ENCODE measurements at places on chromosomes 3 and 15. TPM values are rescaled to one million over a fixed set of nuclear protein-coding genes. Genes with fewer than 3 reads are reported as not detected.

- no peaks in the 10 kb centered on the region for H3K27me3 ChIP-seq
- DNase-seq, result no peak
- H3K36me3 ChIP-seq, result peaks cover 46% of the 10 kb centered on the region
- H3K27ac ChIP-seq, result peak overlapping the region; percentile 82
- H3K4me1 ChIP-seq, result peaks cover 42% of the 10 kb centered on the region
Measured at GRCh38 chr15:65326818-65327217, 22.3 kb downstream of the RNU5B-1 start.

DNA sequence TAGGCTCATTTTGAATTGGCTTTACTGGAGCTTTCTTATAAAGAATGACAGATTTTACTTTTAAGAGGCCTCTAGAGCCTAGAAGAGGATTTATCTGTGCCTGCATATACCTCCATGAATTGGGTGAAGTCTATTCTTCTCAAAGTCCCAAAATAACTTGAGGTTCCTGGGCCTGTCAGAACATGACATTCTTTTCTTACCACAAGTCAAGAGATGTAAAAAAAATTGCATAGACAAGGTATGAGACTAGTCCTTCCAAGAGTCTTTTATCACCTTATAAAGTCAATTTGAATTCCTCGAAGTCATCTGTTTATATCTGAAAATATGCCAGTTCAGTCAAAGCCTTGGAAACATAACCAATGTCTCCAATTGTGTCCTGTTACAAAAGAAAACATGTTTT, 17.2 kb upstream of the CD200 start:
- no peaks in the 10 kb centered on the region for H3K36me3 ChIP-seq
- no peak overlapping the region for H3K4me3 ChIP-seq
- no peaks in the 10 kb centered on the region for H3K4me1 ChIP-seq
- DNase-seq, result no peak
- no peak overlapping the region for H3K27ac ChIP-seq

DNA sequence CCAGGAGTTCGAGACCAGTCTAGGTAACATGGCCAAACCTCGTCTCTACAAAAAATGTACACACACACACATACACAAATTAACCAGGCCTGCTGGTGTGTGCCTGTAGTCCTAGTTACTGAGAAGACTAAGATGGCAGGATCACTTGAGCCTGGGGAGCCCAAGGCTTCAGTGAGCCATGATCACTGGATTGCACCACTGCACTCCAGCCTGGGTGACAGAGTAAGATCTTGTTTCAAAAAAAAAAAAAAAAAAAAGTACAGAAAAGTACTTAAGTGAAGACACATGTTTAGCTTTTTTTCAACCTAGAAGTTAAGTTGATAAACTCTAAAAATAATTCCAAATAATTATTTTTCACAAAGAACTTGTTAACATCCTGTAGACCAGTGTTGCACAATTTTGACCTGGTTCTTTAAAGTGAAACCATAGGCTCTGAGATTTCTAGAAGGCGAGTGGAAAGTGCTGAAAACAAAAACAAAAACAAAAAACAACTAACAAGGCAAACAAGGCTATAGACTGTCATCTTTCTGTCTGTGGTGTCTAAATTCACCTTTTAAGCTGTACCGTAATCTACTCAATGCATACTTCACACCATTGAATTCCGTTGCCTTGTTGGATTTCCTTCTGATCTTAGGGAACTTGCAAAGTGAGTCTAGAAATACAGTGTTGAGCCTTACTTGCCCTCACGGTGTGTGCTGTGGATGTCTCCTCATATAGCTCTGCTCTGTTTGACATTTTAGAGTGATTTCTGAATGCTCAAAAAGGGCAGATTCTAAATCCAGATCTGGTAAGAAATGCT, 63.5 kb downstream of the CHST2 start:
- H3K36me3 ChIP-seq, result no peaks in the 10 kb centered on the region
- DNase-seq, result no peak
- H3K4me3 ChIP-seq, result no peak overlapping the region
- no peaks in the 10 kb centered on the region for H3K4me1 ChIP-seq
- no peak overlapping the region for H3K27ac ChIP-seq

DNA sequence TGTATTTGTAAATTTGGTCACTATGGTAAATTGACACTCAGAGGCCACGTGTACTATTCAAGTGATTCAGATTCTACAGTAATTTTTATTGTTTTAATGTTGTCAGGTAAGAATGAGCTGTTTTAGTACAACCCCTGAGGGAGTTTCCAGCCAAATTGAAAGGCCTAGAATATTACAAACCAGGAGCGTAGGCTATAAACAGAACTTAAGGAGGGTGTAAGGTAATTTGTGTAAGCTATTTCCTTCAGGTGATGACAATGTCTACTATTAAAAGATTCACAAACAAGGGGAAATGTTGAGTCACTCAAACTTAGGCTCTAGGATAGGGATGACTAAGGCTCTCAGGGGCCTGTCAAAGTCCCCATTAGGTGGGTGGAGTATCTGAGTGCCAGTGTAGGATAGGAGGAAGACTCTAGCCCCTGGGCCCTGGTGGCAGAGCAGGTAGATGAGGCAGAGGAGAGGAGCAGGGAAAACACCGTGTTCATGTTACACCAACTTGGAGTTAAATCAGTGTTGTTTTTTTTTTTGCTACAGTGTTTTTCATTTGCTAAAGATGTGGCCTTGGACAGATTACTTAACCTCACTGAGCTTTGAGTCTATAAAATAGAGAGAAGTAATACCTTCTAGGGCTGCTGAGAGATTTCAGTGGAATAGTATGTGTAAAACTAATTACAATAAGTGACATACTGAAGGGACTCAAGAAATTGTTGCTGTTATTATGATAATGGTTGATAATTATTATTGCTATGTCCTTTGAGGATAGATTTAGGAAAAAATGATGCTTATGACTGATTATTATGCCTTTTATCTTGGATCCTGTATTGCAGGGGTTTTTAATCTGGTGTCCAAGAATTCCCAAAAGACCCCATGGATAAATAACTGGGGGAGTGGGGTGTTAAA, 10.3 kb downstream of the TM4SF1 start:
- H3K4me3 ChIP-seq, result no peak overlapping the region
- H3K36me3 ChIP-seq, result no peaks in the 10 kb centered on the region
- H3K27me3 ChIP-seq, result no peaks in the 10 kb centered on the region

- H3K36me3 ChIP-seq, result peaks cover 47% of the 10 kb centered on the region
- H3K27ac ChIP-seq, result no peak overlapping the region
- no peak overlapping the region for H3K4me3 ChIP-seq
- no peak for DNase-seq
- H3K4me1 ChIP-seq, result no peaks in the 10 kb centered on the region
Measured at GRCh38 chr15:78796510-78796909, 14.8 kb downstream of the ADAMTS7 start.

GRCh38 chr3:29976871-29977270, 629.5 kb upstream of the TGFBR2 start:
- H3K27ac ChIP-seq, result no peak overlapping the region
- H3K4me3 ChIP-seq, result no peak overlapping the region
- no peaks in the 10 kb centered on the region for H3K36me3 ChIP-seq
- no peaks in the 10 kb centered on the region for H3K4me1 ChIP-seq

- no peak for DNase-seq
- no peak overlapping the region for H3K4me3 ChIP-seq
- no peaks in the 10 kb centered on the region for H3K27me3 ChIP-seq
- no peak overlapping the region for H3K27ac ChIP-seq
Measured at GRCh38 chr15:93219859-93220420, 130.9 kb upstream of the RGMA start.

Gene CORO2B
- 16.7 TPM for total RNA-seq

GRCh38 chr3:193780810-193781478, 187.9 kb downstream of the OPA1 start:
- H3K4me3 ChIP-seq, result no peak overlapping the region
- peaks cover 47% of the 10 kb centered on the region for H3K27me3 ChIP-seq
- peak; percentile 63 for DNase-seq
- H3K4me1 ChIP-seq, result peaks cover 8% of the 10 kb centered on the region
- no peaks in the 10 kb centered on the region for H3K36me3 ChIP-seq

GRCh38 chr3:114394551-114394950, 100.7 kb downstream of the TIGIT start:
- DNase-seq, result no peak
- H3K27me3 ChIP-seq, result no peaks in the 10 kb centered on the region
- no peak overlapping the region for H3K27ac ChIP-seq
- H3K4me3 ChIP-seq, result no peak overlapping the region
- no peaks in the 10 kb centered on the region for H3K4me1 ChIP-seq

GRCh38 chr3:189121092-189121491, 50.7 kb upstream of the TPRG1 start:
- H3K4me1 ChIP-seq, result peaks cover 3% of the 10 kb centered on the region
- no peak for DNase-seq
- H3K27ac ChIP-seq, result no peak overlapping the region
- no peak overlapping the region for H3K4me3 ChIP-seq

Gene GOLGA8T
- total RNA-seq, result 1.1 TPM

DNA sequence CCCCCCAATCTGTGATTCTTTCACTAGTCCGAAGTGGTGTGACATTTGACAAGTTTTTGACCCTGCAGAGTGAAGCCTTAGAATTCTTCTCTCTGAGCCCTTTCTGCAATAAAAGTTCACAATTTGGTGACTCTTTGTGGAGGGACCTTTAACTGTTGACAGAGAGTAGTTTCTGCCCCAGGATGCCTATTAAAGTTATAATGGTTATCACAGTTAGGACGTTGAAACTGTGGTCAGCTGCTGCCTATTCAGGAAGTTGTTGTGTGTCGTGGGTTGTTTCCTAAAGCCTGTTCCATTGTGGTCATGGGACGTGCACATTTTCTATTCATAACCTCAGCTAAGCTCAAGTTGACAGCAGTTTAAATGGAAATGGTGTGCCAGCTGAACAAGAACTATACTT, 274.5 kb downstream of the NEK10 start:
- H3K27ac ChIP-seq, result no peak overlapping the region
- H3K4me3 ChIP-seq, result no peak overlapping the region
- H3K27me3 ChIP-seq, result no peaks in the 10 kb centered on the region

DNA sequence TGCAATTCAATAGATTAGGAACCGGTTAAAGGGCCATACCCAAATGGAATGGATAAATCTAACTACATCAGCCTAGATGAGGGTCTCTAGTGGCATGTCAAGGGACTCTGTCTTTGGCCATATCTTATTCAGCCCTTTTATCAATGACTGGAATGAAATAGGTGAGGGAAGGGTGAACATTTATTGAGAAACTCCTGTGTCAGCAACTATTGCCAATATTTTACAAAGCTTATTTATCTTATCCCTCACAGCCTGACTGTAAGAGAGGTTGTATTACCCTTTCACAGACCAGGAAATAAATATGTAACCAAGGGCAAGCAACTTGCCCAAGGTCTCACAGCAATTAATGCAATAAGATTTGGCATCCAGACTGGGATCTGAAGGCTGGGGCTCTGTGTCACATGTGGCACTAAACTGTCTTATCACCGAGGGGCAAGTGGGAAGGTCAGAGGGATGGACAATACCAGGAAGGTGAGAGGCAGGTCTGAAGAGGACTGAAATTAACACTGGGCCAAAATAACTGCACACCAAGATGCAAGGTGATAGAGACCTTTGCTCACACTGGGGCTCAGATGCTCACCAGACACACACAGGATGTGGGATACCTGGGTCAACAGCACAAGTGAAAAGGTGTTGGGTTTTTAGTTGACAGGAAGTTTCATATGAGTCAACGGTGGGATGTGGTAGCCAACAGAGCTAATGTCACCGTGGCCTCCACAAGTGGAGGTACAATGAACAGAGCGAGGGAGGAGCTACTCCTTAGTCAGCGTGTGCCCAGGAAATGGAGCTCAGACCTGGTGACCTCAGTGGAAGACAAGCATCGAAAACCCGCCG, 261.3 kb downstream of the RPLP1 start:
- no peak overlapping the region for H3K4me3 ChIP-seq
- H3K36me3 ChIP-seq, result no peaks in the 10 kb centered on the region

GRCh38 chr3:13239467-13239760, 166.2 kb upstream of the IQSEC1 start:
- DNase-seq, result no peak
- no peak overlapping the region for H3K27ac ChIP-seq

- no peaks in the 10 kb centered on the region for H3K36me3 ChIP-seq
- no peaks in the 10 kb centered on the region for H3K27me3 ChIP-seq
- DNase-seq, result no peak
Measured at GRCh38 chr3:94873751-94874150, 810.9 kb downstream of the NSUN3 start.

DNA sequence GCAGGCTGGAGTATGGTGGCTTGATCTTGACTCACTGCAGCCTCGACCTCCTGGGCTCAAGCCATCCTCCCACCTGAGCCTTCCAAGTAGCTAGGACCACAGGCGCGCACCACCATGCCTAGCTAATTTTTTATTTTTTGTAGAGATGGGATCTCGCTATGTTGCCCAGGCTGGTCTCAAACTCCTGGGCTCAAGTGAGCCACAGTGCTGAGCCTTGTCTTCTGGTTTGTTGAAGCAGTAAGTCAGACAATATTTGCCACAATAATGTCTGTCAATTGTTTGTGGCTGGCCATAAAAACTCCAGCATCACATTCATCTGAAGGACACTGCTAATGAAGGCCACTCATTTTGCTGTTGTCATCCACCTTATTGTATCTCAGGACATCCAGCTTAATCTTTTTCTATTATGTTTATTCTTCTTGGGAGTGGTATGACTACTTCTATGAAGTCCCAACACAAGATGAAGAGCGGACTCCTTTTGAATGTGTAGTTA, 185.9 kb downstream of the FNDC3B start:
- no peaks in the 10 kb centered on the region for H3K36me3 ChIP-seq
- no peaks in the 10 kb centered on the region for H3K27me3 ChIP-seq
- H3K4me3 ChIP-seq, result no peak overlapping the region
- H3K27ac ChIP-seq, result no peak overlapping the region

Gene RCCD1
- 16.9 TPM for total RNA-seq

DNA sequence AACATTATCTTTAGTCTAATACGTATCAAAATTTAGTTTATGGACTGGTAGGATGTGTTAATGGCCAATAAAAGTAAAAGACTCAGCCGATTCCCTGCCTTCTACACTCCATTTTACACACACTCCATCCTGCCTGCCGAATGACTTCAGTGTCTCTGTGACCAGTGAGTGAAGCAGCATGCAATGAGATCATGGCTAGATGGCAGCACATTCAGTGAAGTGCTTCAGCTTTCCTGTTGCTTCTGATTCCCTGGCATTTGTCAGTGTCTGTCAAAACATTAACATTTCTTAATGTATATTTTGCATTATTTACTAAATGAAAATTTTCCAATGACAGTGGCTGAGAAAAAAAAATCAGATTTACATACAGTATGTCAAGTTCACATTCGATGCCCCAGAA, 412.0 kb downstream of the FHIT start:
- H3K4me3 ChIP-seq, result no peak overlapping the region
- no peaks in the 10 kb centered on the region for H3K36me3 ChIP-seq
- no peaks in the 10 kb centered on the region for H3K4me1 ChIP-seq
- H3K27ac ChIP-seq, result no peak overlapping the region
- peak; percentile 23 for DNase-seq
- no peaks in the 10 kb centered on the region for H3K27me3 ChIP-seq

- H3K36me3 ChIP-seq, result peaks cover 13% of the 10 kb centered on the region
- no peak overlapping the region for H3K27ac ChIP-seq
- H3K27me3 ChIP-seq, result no peaks in the 10 kb centered on the region
- no peak overlapping the region for H3K4me3 ChIP-seq
- no peak for DNase-seq
- peaks cover 22% of the 10 kb centered on the region for H3K4me1 ChIP-seq
Measured at GRCh38 chr15:29130951-29131839, 138.4 kb downstream of the NSMCE3 start.

Gene PLA1A
- total RNA-seq, result 1.9 TPM

Measured in spinal cord (tissue), 10 donors.